ENCODE measurements at places on chromosomes 3 and 15.

DNA sequence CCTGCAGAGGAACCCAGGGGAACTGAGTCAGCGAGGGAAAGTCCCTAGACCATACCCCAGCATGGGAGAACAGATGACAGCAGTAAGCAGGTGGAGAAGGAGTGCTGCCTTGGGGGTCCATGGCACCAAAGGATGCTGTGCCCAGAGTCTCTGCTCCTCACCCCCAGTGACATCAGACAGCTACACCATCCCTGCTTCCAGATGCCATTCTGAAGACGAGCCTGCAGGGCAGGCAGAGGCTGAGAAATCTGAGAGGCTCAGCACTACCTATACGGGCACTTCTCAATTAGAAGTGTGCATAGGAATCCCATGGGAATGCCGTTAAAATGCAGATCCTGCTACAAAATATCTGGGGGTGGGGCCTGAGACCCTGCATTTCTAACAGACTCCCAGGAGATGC, 211.3 kb upstream of the NSMCE3 start:
- no peak for DNase-seq

- DNase-seq: no peak
Observed at GRCh38 chr3:41662288-41662687, 299.6 kb downstream of the ULK4 start.

- DNase-seq: no peak
Observed at GRCh38 chr3:18127859-18128681, 297.1 kb downstream of the SATB1 start.

DNA sequence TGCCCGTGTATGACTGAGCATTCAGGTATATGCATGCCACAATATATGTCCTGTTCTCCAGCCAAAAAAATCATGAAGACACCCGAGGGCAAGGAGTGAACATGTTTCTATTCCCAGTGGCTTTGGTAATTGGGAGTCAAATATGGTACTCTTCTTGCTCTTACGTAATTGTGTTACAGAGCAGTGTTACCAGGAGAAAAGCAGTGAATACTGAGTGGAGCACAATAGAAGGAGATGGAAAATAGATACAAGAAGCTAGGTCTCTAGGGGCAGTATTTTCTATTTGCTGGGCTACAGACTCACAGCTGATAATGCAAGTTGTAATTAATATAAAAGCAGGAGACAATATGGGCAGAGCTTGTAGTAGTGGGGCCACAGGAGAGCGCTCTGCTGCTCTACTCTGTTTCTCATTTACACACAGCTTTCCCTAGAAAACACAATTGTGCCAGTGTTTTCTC, 13.2 kb downstream of the MEIS2 start:
- DNase-seq: no peak

GRCh38 chr15:39250460-39251186, 330.3 kb upstream of the THBS1 start:
- DNase-seq: no peak

- no peak for DNase-seq
Observed at GRCh38 chr15:66399276-66399675, 12.6 kb downstream of the MAP2K1 start.
